ENCODE measurements at places on chromosomes 7 and 10. TPM values are rescaled to one million over a fixed set of nuclear protein-coding genes. Genes with fewer than 3 reads are reported as not detected.

DNA sequence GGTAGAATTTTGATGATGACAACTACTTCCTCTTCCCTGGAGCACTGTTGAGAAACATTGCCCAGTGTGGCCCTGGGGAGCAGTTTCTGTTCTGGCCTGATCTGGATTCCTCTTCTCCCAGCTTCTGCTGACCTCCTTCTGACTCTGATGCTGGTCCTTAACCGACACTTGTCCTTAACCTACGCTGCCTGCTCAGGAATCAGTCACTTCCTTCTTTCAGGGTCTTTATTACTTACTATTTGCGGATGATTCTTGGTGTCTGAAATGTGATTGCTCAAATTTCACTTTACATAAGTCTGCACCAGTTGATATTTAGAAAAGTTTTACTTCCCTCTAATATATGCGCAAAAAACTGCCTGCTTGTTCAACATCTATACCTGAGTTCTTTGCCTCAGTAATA is 164.1 kb downstream of the PTEN start:
- H3K27me3 ChIP-seq: no peaks in the 10 kb centered on the region
- H3K36me3 ChIP-seq: no peaks in the 10 kb centered on the region
- H3K4me3 ChIP-seq: no peak overlapping the region
- no peaks in the 10 kb centered on the region for H3K4me1 ChIP-seq
- H3K27ac ChIP-seq: no peak overlapping the region

The ZNF736 gene
- total RNA-seq: 29.0 TPM

DNA sequence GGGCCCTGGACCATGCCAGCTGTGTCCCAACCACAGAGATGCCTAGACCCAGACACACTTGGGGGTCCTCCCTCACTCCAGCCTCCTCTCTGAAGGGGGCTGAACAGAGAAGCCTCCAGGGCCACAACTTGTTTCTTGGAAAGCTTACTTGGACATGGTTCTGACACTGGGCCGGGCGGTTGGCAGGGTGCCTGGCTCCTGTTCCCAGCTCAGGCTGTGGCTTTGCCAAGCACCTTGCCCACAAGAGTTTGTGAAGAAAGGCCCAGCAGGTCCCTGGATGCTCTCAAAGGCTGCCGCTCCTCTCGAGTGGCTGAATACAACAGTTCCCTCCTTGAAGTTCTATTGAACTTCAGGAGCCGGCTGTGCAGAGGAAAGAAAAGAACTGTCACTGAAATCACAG is 181.6 kb downstream of the PTPN20 start:
- DNase-seq: no peak
- no peaks in the 10 kb centered on the region for H3K36me3 ChIP-seq
- H3K27me3 ChIP-seq: no peaks in the 10 kb centered on the region
- no peaks in the 10 kb centered on the region for H3K4me1 ChIP-seq
- H3K27ac ChIP-seq: no peak overlapping the region
- H3K4me3 ChIP-seq: no peak overlapping the region

DNA sequence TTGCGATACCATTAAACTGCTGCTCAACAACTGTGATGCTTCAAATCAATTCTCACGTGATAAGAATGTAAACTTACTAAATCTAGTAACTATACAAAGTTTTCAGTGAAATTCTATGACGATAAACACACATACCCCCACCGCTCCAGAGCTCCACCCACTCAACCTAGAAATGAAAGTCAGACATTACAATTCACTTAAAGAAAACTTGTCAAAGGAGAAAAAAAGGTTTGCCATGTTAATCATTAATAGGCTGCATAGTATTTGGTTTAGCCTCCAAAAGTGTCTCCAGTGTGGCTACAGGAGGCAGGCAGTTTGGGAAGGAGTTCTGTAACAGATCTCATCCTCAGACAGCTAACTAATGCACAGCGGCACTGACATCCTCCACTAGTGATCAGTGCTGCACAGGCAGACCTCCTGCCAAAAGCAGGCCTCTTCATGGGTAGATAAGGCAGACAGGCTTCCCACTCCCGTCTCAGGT is 3.1 kb downstream of the HERPUD2 start:
- H3K36me3 ChIP-seq: no peaks in the 10 kb centered on the region
- H3K4me1 ChIP-seq: peaks cover 13% of the 10 kb centered on the region
- no peak overlapping the region for H3K27ac ChIP-seq
- no peaks in the 10 kb centered on the region for H3K27me3 ChIP-seq
- DNase-seq: no peak
- H3K4me3 ChIP-seq: no peak overlapping the region

DNA sequence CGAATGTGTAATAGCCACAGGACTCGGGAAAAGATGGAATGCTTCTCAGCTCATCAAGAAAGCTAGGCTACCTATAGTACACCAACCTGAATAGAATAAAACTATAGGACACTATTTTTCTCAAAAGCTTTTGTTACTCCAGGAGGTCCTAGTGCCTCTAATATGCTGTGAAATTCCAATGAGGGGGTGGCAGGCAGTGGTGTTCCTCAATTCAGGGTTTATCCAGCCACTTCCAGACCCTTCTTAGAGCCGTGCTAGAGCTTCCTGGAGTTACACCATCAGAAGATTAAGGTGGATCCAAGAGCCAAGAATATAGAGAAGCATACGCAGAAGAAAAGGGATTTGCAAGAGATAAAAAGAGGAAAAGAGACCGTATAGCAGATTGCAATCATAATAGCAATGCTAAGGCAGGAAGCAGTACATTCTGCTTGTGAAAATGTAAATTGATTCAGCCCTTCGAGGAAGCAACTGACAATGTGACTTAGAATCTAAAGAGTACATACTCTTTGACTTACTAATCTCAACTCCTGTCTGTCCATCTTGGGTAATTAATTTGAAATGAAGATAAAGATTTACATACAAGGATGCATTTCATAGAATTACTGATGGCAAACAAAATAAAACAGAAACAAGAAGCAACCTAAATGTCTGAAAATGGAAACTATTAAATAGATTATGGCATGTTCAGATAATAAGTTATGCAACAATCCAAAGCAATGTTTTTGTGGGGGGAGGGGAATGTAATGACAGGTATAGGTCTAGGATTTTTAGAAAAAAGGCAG is 2.1 kb downstream of the ST8SIA6 start:
- no peak overlapping the region for H3K4me3 ChIP-seq
- no peaks in the 10 kb centered on the region for H3K4me1 ChIP-seq
- no peaks in the 10 kb centered on the region for H3K36me3 ChIP-seq
- no peaks in the 10 kb centered on the region for H3K27me3 ChIP-seq
- H3K27ac ChIP-seq: peak overlapping the region; percentile 39

DNA sequence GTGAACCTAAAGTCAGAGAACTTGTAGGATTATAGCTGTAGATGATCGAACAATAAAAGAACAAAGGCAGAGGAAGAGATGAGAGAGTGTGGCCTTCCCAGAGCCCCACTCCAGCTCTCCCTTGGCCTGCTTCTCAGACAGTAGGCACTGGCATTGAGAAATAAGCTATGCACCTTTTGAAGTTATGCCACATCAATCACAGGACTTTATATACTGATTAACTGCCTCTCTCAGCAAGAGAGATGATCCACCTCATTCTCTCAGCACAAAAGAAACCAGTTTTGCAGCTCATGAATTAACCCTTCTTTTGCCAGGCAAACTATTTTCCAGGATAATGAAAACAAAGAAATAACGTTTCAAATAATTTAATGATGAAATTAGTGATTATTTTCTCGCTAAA is 22.0 kb upstream of the CTTNBP2 start:
- no peak overlapping the region for H3K4me3 ChIP-seq
- H3K27ac ChIP-seq: no peak overlapping the region
- H3K4me1 ChIP-seq: no peaks in the 10 kb centered on the region
- no peaks in the 10 kb centered on the region for H3K27me3 ChIP-seq
- H3K36me3 ChIP-seq: no peaks in the 10 kb centered on the region

The CLRN3 gene
- not detected for total RNA-seq

The SNCG gene
- 5.2 TPM for total RNA-seq

The CRYGN gene
- 0.74 TPM for total RNA-seq

DNA sequence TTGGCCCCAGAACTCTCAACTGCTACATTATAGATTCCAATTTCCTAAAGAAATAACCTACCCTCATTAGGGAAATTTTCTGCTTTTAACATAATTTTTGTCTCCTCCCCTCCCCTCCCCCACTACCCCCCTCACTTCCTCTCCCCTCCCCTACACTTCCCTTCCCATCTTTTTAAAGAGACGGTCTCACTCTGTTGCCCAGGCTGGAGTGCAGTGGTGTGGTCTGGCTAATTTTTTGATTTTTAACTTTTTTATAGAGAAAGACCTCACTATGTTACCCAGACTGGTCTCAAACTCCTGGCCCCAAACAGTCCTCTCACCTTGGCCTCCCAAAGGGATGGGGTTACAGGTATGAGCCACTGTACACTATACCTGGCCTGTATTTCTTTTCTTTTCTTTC is 30.5 kb upstream of the C1GALT1 start:
- no peak overlapping the region for H3K27ac ChIP-seq
- no peaks in the 10 kb centered on the region for H3K36me3 ChIP-seq
- DNase-seq: no peak
- no peak overlapping the region for H3K4me3 ChIP-seq
- no peaks in the 10 kb centered on the region for H3K4me1 ChIP-seq

The EBLN1 gene
- total RNA-seq: not detected

- H3K4me1 ChIP-seq: no peaks in the 10 kb centered on the region
- no peak overlapping the region for H3K4me3 ChIP-seq
- no peaks in the 10 kb centered on the region for H3K36me3 ChIP-seq
- no peak overlapping the region for H3K27ac ChIP-seq
- H3K27me3 ChIP-seq: no peaks in the 10 kb centered on the region
These were observed 29.0 kb downstream of the DENND2A start for GRCh38 chr7:140611641-140612040.

DNA sequence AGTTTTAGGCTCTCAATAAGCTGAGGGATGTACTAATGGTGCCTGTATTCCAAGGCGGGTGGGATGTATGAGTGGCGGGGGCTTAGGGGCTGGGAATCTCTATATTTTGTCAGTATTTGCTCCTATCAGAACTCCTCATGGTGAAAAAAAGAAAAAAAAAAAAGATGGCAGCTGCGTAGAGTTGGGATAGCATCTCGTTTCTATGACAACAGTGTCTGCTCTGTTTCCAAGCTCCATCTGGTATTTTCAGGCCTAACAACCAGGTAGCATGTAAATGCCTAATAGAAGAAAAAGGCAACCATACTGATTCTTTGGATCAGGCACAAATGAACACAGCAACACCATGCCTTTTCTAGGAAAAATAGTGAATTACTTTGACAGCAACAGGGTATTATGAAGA is 11.7 kb upstream of the CCDC172 start:
- 0 out of 2 replicates have a peak, but pooled peaks cover 2% of the 10 kb centered on the region for H3K27me3 ChIP-seq
- no peaks in the 10 kb centered on the region for H3K36me3 ChIP-seq
- DNase-seq: no peak
- no peak overlapping the region for H3K27ac ChIP-seq
- no peaks in the 10 kb centered on the region for H3K4me1 ChIP-seq
- H3K4me3 ChIP-seq: no peak overlapping the region

The GAD2 gene
- total RNA-seq: not detected

DNA sequence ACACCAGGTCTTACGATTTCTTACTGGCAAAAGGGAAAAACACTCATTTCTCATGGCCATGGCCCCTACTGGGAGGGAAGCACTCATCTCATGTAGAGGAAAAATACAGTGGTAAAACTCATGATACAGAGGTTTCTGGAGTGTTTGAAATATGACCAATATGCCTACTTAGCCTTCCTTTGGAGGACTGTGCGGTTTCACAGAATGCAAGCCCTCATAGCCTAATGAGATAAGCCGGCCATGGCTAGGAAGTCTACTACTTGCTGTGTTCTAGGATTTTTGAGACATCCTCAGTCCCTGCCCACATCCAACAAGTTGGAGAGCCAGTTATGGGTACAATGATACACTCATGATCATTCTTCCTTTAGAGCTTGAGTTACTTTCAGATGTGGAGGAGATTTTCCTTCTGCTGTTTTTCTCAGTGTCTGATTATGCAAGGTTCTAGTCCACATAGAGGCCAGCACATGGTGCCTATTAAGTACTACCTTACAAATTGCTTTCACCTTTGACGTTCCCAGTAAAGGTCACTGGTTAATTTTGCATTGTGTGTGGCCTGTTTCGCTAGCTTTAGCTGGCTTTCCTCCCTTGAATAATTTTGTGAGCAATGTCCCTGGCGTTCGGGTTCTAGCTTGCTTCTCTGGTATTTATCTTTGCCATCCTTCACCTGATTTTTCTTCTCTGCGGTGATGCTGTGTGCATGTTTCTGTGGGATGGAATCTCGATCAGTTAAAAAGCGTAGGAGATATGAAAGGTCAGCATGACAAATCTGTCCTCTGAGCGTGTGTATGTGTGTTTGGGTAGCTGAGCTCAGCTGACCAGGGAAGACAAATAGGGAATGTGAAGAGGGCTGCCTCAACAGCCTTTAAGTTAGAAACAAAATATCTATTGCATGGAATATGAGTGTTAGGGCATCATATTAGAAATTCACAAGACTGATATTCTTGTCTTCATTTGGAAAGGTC is 295.4 kb downstream of the LRMDA start:
- H3K36me3 ChIP-seq: no peaks in the 10 kb centered on the region
- no peak overlapping the region for H3K4me3 ChIP-seq
- peaks cover 2% of the 10 kb centered on the region for H3K27me3 ChIP-seq
- H3K27ac ChIP-seq: no peak overlapping the region
- DNase-seq: no peak

DNA sequence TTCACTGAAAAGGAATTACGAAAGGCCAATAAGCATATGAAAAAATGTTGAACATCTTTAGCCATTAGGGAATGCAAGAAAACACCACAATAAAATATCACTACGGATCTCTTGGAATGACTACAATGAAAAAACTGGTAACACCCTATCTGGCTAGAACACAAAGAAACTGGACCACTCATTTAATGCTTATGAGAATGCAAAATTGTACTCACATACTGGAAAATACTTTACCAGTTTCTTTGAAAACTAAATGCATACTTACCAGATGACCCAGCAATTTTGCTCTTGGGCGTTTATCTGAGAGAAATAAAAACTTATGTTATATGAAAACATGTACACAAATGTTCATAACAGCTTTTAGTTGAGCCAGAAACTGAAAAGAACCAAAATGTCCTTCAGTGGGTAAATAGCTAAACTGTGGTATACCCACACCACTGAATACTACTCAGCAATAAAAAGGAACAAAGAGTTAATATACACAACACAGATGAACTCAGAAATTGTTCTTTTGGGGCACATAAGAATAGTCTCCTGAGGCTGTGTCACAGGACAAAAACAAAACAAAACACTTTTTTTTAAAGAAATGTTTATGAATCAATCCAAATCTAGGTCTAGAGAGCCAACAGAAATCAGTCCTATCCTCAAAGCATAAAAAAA is 23.5 kb downstream of the CNOT4 start:
- H3K4me1 ChIP-seq: no peaks in the 10 kb centered on the region
- no peaks in the 10 kb centered on the region for H3K36me3 ChIP-seq
- no peak overlapping the region for H3K27ac ChIP-seq
- H3K27me3 ChIP-seq: no peaks in the 10 kb centered on the region
